ENCODE measurements at places on chromosomes 16 and 17.

- no peak for DNase-seq
Measured at GRCh38 chr16:27932542-27933135, 130.9 kb downstream of the GSG1L start.

GRCh38 chr16:89388536-89388935, 101.8 kb downstream of the ANKRD11 start:
- no peak for DNase-seq

DNA sequence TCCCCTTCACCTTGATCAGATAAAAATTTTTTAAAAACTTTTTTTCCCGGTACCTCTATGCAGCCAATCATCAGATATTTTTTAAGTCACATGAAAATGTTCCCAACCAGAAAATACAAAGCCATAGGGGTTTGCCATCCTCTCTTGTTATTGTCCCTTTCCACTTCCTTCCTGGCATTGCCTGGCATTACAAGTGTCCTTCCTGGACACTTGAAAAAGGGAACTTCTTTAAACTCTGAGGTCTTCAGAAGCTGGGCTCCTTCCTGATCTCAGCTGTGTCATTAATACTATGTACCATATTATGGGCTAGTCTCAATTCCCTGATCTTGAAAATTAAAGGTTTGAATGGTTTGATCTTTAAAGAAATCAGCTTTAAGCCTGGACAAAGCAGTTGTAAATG, 64.9 kb downstream of the TEX14 start:
- no peak for DNase-seq

DNA sequence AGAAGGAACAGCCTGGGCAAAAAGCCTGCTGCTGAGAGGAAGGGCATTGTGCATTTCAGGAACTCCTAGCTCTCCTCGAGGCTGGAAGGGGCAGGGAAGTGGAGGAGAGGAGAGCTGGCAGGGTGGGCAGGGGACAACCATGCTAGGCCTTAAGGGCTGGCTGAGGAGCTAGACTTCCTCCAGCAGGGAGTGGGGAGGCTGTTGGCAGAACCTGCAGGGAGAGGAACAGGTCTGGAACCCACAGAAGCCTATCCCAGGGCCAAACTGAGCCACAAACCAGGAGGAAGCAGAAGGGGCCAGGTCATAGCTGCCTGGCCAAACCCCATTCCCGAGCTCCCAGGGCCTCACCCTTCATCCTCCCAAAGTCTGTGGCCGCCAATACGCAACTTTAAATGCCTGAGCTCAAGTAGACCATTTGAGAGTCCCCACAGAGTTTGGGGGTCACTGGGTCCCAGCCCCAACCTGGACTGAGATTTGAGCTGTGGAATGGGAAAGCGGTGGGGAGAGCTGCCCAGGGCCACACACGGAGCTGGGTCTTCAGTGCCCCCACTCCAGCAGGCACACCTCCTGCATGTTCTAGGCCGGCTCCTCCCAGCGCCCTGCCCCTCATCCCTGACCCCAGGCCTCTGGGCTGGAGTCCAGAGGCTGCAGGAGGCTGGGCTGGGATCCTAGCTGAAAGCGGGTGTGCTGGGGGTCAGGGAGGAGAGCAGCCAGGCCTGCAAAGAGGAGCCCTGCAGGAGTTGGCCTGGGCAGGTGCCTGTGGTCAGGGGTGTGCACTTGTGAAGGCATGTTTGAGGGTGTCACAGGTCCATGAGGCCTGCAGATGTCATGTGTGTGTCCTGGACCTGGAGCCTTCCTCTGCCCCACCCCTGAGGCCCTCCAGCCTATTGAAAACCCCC, 4.5 kb downstream of the CDH5 start:
- DNase-seq = no peak

GRCh38 chr17:75896415-75897159, at the start of gene TRIM65:
TRIM65 (minus strand) TSS chr17:75896951; CDS start chr17:75896937, 14 bp downstream.
- DNase-seq = peak; percentile 76

DNA sequence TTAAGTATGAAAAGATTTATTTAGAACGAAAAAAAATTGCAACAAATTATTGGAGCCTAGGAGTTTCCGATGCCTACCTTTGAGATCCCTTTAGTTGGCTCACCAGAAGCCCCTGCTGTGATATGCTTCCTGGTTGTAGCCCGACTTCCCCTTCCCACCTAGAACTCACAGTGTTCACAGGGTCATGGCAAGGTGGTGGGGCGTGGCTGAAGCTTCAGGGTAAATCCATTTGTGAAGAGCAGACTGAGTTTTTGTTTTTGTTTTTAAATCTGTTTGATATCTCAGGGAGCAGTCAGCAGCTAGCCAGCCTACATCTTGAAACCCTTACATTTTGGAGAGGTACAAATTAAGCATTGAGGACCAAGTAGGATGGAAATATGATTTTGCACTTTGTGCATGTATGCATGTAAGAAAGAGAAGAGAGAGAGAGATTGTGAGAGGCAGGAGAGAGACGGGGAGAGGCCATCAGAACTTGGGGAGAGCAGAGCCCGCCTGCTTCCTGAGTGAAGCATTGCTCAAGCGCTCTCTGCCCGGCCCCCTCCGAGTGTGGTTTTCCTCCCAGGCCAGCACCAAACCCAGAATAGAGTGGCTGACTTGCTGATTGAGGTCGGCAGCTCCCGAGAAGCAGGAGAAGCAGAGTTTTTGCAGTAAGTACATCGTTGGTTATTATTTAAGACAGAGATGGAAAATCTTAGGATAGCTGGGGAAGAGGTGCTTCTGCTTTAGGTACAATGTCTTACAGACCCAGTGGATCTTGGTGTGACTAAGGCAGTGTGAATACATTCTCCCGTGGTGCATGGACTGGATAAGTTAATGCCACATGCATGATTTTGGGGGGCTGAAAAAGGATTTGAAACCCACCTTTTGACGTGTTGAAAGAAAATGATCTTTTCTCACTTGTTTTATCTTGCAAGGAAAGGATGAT, 64.2 kb downstream of the SPECC1 start:
- no peak for DNase-seq

DNA sequence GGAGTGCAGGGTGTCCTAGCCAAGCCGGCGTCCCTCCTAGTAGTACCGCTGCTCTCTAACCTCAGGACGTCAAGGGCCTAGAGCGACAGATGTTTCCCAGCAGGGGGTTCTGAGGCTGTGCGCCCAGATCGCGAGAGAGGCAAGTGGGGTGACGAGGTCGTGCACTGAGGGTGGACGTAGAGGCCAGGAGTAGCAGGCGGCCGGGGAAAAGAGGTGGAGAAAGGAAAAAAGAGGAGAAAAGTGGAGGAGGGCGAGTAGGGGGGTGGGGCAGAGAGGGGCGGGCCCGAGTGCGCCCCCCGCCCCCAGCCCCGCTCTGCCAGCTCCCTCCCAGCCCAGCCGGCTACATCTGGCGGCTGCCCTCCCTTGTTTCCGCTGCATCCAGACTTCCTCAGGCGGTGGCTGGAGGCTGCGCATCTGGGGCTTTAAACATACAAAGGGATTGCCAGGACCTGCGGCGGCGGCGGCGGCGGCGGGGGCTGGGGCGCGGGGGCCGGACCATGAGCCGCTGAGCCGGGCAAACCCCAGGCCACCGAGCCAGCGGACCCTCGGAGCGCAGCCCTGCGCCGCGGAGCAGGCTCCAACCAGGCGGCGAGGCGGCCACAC, at the start of gene MMP2:
MMP2 (plus strand) TSS at position 372 of the 603 bp plus-strand sequence. CDS start 282 bp downstream, outside the sequence.
- peak; percentile 82 for DNase-seq

- DNase-seq = peak; percentile 52
Measured at GRCh38 chr16:48862087-48862532, 252.1 kb upstream of the N4BP1 start.

GRCh38 chr16:25110387-25110947, 1.1 kb upstream of the LCMT1 start:
- DNase-seq = no peak

DNA sequence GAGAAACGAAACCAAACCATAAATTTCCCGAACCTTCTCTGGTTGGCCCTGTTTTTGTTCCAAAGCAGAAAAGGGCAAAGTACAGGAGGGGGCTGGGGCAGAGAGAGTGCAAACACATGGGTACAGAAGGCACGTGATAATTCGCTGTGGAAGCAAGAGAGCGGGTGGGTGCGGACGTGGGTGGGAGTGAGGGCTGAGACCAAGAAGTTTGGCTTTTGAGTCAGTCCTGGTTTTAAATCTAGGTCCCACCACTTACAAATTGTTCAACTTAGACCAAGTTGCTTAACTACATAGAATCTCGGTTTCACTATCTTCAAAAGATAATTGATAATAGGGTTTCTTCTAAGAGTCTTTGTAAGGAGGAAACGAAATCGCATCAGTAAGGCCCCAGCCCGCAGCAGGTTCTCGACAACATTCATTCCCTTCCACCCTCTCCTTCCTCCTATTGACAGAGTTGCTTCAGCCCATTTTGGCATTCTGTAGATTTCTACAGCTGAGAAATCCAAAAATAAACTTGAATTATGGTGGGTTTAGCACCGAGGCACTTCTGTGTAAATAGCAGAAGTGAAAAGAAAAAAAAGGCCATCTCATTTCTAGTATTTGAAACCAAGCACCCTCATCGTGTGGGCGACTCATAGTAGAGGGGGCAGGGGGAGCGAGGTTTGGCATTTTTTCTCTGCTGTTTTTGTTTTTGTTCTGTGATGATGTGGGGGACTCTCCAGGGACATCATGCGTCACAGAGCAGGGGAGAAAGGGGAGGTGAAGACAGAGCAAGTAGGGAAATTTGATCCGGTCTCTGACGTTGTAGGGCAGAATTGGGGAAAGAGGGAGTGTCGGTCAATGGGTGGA, 33.6 kb upstream of the CCR7 start:
- DNase-seq = peak; percentile 58

- no peak for DNase-seq
Measured at GRCh38 chr17:69714669-69715068, 300.2 kb downstream of the MAP2K6 start.

GRCh38 chr16:48081656-48082055, 74.1 kb downstream of the ABCC12 start:
- DNase-seq = peak; percentile 89

GRCh38 chr16:67750466-67750865, 31.4 kb upstream of the GFOD2 start:
- DNase-seq = no peak

GRCh38 chr17:2906901-2907300, 110.7 kb downstream of the RAP1GAP2 start:
- no peak for DNase-seq

GRCh38 chr17:59284317-59284716, 47.1 kb upstream of the YPEL2 start:
- no peak for DNase-seq

- peak; percentile 14 for DNase-seq
Measured at GRCh38 chr17:72942579-72942978, 149.9 kb downstream of the SLC39A11 start.

GRCh38 chr17:42281571-42282096, 5.4 kb upstream of the STAT5B start:
- DNase-seq = no peak

- DNase-seq = no peak
Measured at GRCh38 chr16:64445649-64446048, 676.2 kb downstream of the CDH11 start.

- no peak for DNase-seq
Measured at GRCh38 chr16:85674828-85675227, 13.9 kb downstream of the GINS2 start.

DNA sequence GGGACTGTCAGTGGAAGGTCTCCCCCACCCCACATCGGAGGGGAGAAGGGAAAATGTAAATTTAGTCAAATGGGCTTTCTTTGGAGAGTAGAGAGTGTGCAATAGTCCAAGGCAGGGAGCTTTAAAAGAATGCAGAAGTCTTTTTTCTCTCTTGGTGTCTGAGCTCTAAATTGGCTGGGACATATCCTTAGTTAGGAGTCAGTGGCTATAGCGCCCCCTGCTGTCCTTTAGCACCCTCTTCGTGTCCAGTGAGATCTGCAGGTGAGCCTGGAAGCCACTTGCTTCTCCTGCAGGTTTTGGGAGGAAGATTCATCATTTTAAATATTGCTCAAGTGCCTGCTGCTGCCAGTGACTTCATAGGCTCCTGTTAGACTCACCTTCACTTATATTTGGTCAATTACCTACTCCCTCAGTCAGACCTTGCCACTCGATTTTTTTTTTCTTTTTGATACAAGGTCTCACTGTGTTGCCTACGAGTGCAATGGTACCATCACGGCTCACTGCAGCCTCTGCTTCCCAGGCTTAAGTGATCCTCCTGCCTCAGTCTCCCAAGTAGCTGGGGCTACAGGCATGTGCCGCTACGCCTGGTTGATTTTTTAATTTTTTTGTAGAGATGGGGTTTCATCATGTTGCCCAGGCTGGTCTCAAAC, 174.8 kb downstream of the PRKCB start:
- peak; percentile 32 for DNase-seq

GRCh38 chr16:70715055-70715858, 29.4 kb upstream of the MTSS2 start:
- peak; percentile 97 for DNase-seq

- DNase-seq = no peak
Measured at GRCh38 chr16:6946802-6947201, 385.8 kb upstream of the RBFOX1 start.

DNA sequence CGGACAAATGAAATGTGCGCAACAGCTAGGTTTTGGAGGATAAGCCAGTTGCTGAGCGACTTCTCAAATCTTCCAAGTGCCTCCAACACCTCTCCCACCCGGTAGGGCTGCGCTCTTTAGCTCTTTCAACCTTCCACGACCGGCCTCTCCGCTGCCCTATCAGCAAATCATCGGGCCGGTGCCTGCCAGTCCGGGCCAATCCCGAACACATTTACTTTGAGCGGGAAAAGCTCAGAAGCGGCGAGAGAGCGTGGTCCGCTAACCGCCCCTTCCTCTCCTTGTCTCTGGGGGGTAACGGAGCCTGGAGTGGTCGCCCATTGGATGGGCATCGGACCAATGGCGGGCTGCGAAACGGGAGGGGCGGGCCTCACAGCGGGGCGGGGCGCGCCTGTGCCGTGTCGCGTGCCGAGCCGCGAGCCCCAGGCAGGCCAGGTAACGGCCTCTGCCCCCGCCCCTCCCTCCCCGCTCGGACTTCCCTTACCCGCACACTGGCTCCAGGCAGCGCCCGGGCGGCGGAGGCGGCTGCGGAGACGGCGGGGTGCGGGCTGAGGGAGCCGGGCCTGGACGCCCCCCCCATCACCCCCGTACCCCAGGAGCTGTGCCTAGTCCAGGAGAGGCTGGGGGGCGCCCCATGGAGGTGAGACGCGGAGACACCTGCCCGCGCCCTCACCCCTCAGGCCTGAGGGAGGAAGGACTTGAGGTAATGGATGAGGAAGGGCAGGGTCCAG, at the start of gene MEIOC:
MEIOC (plus strand) TSS at position 486 of the 728 bp plus-strand sequence; CDS start at position 632, 146 bp downstream.
- peak; percentile 42 for DNase-seq

DNA sequence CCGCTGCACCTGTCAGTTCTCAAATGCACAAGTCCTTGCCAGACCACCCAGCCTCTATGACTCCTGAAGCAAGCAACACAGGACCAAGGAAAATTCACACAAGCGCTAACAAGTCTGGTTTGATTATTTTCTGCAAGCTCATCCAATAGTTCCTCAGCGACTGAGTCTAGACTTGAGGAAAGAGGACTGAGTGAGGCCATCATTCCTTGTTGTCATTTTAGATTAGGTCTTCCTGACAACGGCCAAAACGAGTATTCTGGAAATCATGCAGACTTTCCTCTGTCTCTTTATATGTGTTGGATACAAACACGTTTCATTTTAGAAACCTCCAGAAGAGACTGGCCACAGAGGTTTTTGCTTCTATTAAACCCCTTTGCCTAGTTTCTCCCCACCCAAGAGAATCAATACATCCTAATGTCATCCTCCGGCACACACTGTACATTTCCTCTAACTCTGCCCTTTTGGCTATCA, 561 bp downstream of the CCDC47 start:
- DNase-seq = no peak
